ENCODE measurements at places on chromosomes 4 and X.

DNA sequence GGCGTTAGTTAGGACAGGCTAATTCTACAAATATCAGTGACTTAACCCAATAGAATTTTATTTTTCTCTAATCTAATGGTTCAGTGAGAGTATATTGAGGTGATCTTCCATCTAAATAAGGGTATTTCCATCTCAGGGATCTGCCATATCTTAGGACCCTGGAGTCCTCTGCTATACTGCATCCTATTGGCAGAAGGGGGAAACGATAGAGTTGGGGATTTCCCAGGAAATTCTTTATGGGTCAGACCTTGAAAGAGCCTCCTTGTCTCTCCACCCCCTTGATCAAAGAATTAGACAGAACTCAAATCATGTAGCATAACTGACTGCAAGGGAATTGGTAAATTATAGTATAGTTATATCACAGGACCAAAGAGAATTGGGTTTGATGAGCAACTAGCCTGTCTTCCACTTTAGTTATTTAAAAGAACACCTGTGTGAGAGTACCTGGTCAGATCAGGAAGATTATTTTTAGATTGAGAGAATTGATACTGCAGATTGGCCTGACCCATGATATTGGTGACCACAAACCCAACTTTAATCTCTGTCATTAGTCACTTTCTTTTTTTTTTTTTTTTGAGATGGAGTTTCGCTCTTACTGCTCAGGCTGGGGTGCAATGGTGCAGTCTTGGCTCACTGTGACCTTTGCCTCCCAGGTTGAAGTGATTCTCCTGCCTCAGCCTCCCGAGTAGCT, 25.6 kb downstream of the SMARCA5 start:
- no peak for DNase-seq

- no peak for DNase-seq
Observed at GRCh38 chrX:4091046-4091760, 377.8 kb upstream of the PRKX start.

- DNase-seq: peak; percentile 9
Observed at GRCh38 chr4:23382879-23383278, 507.0 kb downstream of the PPARGC1A start.

GRCh38 chr4:183601381-183601780, 57.6 kb downstream of the RWDD4 start:
- no peak for DNase-seq

GRCh38 chrX:152821145-152821765, 9.3 kb downstream of the CETN2 start:
- peak; percentile 13 for DNase-seq

GRCh38 chrX:40368611-40369061, 212.1 kb upstream of the ATP6AP2 start:
- DNase-seq: no peak

GRCh38 chr4:124710015-124710741, 2.4 kb downstream of the ANKRD50 start:
- no peak for DNase-seq

DNA sequence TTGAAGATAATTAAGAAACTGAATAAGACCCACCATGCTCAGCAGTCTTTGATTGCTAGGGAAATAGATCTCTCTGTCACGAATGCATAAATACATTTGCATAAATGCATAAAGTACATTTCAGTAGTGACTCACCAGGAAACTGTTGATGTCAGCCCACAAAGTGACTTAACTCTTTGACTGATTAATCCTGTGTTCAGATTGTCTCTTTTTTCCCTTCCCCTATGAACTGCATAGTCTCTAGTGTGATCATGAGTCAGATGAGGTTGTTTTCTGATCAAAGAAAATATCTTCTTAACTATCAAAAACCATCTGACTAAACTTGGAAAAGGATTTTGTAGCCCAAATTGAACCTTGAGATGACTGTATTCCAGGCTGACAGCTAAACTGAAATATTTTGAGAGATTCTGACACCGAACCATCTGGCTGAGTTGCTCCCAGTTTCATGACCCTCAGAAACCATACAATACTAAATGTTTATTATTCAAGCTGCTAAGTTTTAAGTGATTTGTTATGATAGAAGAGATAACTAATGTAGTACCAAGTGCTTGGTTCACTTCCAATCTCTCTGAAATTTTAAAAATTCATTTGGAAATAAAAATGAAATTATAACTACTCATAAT, 1381.5 kb upstream of the AGA start:
- DNase-seq: no peak

GRCh38 chr4:126807132-126807531, 825.6 kb upstream of the INTU start:
- DNase-seq: no peak

- no peak for DNase-seq
Observed at GRCh38 chr4:123787512-123788080, 391.0 kb downstream of the SPRY1 start.

- DNase-seq: no peak
Observed at GRCh38 chr4:126603825-126604224, 1028.9 kb upstream of the INTU start.

GRCh38 chr4:118353534-118354030, 779 bp upstream of the PRSS12 start:
- no peak for DNase-seq

DNA sequence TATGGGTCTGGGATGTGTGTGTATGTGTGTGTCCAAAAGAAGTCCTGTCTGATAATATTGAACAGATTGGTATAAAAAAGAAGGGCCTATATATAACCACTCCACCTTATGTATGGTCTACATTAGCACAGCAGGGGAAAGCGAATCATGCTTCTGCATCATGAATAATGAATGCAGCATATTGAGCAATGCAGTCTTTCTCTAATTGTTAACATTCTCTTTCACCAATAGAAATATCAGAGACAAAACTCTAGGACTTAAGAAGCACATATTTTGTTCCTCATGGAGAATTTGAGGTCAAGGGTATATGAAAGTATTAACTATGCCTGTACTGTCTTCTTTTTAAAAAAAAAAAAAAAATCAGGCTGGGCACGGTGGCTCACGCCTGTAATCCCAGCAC, 264.3 kb upstream of the NOCT start:
- DNase-seq: no peak

DNA sequence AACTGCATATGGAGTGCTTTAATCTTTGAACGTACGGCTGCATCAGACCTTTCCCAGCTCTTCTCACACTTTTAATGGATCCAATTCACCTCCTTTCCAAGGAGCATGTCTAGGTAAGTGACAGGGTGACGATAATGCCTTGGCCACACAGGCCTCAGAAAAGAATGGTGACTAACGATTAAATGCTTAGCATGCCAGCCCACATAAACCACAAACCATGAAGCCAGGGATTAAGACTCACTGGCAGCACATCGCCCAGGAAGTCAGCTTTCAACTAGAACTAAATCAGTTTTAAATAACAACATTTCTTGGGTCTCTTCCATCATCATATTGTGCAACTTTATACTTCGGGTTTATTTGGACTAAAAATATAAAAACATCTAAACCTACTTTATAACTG, 28.7 kb downstream of the INPP4B start:
- no peak for DNase-seq

GRCh38 chr4:87230806-87231205, 10.4 kb upstream of the KLHL8 start:
- DNase-seq: no peak

GRCh38 chrX:49976682-49977197, 54.3 kb downstream of the CLCN5 start:
- no peak for DNase-seq
